ENCODE measurements at places on chromosomes 13 and 19. TPM values are rescaled to one million over a fixed set of nuclear protein-coding genes. Genes with fewer than 3 reads are reported as not detected.

GRCh38 chr19:3276341-3276799, 51.9 kb downstream of the CELF5 start:
- DNase-seq, result no peak

GRCh38 chr19:49811328-49811727, 1.8 kb downstream of the FUZ start:
- no peak for DNase-seq

DNA sequence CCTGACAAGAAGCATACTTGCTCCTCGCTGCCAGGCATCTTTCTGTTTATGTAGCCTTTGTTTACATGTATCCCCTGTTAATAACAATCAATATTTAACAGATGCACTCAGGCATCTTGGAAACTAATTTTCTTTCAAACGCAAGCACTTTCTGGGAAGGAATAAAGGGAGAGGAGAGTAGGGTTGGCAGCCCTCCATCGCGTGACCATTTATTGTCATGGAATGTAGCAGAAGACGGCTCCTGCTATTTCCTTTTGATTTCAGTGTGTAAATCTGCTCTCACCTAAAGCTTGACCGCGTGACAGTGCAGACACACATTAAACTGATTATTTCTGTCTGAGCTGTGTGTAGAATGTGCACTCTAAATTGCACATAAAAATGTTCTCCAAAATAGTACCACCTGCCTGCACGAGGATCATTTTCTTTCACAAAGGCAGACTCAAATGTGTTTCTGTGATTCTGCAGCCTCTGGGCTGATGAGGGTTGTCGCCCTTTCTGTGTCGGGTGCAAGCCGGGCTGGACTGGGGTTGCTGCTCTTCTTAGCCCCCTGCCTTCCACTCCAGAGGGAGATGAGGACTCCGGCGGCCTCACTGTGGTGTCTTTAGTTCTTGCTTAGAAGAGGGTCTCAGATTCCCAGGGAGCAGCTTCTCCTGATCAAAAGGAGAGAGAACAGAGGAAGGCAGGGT, 223.5 kb upstream of the MAB21L1 start:
- peak; percentile 94 for DNase-seq

GRCh38 chr13:98506322-98506721, 70.6 kb downstream of the STK24 start:
- no peak for DNase-seq

- DNase-seq, result no peak
Observed at GRCh38 chr13:112161521-112162301, 94.8 kb downstream of the SOX1 start.

- DNase-seq, result no peak
Observed at GRCh38 chr19:39155114-39155700, 29.6 kb downstream of the PAK4 start.

MAB21L1 gene
- 5.5 TPM for polyA plus RNA-seq

All from muscle of back (tissue), 13 donors.